CD4-positive, alpha-beta T cell treated with Interleukin-15 for 4 hours (primary cell): ENCODE measurements at places on chromosomes 4 and X.
A peak's percentile ranks its signal among the peaks of the same experiment; 100 is the strongest.

- no peak for DNase-seq
Measured at GRCh38 chrX:2498781-2499302, 1.9 kb downstream of the DHRSX start.

GRCh38 chrX:68196939-68197791, 236.1 kb downstream of the OPHN1 start:
- DNase-seq = peak; percentile 29

DNA sequence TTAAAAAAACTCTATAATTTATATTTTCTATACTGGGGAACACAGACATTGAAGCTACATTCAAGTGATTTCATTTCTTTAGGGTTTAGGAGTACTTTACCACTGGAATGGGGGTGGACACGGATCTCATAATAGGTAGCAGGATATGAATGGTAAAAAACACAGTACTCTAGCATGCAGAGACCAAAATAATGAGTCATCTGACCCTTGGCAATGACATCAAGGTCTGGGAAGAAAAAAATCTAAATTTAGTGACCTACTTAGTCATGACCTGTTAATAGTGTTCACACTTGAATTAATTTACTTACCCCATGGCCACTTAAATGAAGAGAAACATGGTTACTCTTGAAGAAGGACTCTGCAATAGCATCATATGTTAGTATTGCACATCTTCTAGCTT, 187.9 kb downstream of the EPHA5 start:
- DNase-seq = no peak

- DNase-seq = peak; percentile 28
Measured at GRCh38 chrX:153649178-153649914, 2.3 kb downstream of the DUSP9 start.

DNA sequence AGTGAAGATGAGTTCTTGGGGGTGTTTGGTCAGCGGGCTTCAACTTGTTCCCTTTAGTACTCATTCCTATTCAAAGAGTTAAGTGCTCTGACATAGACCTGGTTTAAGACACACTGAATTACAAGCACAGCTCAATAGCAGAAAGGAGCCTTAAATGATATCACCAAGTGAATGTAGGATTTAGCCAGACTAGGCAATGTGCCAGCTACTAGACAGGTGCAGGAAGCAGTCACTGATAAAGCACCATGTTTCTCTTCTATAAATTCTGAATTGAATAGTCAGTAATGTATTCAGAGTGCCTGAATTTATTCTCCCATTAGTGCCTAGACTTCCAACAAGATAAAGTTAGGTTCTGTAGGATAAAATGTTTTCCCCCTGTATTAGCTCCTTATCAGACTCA, 63.6 kb downstream of the ASB9 start:
- no peak for DNase-seq
